ENCODE measurements at places on chromosomes 3 and 15.

DNA sequence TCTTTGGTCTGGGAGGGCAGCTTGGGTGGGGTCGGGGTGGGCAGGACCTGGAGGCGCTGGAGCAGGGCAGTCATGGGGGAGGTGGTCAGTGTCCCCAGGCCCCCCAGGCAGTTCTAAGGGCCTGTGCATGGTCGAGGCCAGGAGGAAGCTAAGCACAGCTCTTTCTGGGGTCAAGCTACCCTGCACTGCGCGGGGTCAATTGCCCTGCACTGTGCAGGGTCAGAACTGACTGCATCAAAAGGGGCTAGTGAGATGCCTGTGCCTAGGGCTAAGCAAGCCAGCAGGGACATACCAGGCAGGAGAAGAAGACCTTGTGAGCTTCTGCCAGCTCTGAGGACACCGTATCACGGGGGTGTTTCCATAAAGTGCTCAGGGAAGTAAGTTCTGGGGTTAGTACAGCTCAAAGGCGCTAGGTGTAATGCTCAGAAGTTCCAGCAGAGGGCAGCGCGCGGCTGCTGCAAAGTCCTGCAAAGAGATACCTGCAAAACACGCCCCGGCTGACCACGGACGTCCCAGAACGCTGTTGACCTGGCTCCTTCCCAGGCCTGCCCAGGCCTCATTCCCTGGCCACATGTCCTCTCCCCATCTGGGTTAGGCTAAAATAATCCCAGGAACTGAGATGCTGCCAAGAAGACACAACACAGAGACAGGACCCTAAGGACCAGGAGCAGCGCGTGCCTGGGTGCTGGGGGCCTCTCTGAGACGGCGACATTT is 18.8 kb upstream of the IQSEC1 start:
- DNase-seq: peak; percentile 61

DNA sequence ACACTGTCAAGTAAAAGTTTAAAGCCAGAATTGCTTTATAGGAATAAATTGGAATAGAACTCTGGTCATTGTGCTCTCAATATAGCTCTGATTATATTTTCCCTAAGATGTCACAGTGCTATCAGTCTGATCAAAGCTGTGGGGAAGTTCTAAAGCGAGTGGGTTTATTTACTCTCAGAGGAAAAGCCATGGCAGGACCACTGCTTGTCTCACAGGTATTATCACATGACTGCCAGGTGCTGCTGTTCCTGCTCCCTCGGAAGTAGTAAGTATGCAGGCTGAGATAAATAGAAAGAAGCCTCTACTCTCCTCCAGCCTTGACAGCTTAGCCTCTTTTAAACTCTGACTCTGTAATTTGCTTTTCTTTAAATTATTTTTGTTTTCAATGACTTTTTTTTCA is 49.1 kb upstream of the UTS2B start:
- DNase-seq: no peak

GRCh38 chr3:112925560-112925959 is 49.3 kb downstream of the CD200R1 start:
- DNase-seq: no peak

DNA sequence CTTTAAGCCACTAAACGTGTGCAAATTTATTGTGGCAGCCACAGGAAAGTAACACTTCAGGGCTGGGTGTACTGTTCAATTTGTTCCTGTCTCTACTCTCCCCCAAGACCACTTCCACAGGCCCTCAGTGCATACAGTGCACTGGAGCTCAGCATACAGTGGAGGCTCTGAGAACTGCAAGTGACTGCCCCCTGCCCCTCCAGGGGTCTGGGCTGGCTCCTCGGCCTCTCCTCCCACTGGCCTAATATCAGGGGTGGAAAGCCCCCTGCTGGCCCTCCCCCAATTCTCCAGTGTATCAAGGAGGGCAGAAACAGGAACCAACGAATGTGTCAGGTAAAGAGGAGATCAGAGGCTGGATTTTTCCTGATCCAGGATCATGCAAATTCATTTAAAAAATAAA is 19.9 kb upstream of the HEG1 start:
- no peak for DNase-seq

DNA sequence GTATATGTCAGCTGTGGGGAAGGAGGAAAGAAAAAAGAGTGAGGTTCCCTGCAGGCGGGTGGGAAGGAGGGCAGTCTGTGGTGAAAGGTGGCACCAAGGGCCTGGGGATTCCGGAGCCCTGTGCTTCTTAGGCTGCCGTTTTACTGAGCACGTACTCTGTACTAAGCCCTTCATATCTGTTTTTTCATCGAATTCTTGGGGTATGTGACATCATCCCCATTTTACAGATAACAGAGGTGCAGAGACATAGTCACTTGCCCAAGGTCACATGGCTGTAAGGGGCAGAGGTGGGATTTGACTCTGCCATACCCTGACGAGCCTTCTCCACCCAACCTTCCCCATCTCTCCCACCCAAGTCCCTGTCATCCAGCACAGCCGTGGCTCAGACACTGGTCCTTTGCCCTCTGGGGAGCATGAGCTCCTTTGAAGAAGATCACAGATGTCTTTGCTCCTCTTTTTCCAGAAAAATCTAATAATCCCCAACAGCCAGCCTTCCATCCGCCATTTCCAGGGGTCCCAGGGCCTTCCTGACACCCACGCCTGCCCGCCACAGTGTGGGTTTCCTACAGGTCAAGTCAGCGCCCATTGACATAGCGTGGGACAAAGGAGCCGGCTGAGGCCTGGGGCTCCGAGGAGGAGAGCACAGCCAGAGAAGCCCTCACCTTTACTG is 24.2 kb downstream of the CYP11A1 start:
- no peak for DNase-seq

DNA sequence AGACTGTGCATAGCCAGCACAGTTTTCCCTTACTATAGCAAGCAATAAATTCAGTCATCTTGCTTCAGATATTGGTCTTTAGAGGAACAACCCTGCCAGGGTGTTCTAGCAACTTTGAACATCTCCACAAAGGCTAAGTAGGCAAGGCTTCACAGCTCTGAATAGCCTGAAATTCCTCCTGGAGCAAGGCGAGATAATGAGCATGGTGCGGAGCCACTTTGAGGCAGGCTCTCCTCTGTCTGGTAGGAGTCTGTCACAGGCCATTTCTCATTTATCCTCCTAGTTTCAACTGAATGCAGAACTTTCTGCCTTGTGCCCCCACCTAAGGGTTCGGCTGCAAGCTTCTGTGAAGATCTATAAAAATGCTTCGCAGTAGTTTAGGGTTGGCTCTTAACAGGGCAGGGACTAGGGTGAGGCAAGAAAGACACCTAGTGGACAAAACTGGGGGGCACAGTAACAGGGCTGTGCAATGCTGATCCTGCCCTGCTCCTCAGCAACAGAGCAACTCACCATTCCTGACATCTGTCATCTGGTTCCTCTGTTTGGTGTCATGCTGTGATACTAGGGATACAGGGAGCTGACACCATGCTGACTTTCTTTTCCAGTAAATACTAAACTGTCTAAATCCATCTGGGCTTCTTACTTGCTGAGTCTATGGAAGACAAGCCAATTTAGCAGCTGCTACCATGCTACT is 16.6 kb upstream of the EHHADH start:
- no peak for DNase-seq

DNA sequence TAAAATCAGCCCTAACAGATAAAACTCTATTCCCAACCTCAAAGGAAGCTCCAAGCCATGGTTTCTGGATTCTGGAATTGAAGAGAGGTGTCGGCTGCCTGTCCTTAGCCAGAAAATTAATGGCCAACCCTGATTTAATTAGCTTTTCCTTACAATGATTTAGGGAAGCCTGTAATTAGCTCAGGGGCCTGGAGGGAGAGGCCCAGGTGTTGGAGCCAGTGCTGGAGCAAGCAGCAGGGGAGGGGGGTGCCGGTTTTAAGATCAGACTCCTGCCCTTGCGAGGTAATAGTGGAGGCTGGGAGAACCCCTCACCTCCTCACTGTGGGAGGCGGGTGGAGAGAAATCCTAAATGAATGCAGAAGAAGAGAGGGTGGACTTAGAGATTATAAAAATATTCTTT is 14.7 kb upstream of the ATP2B2 start:
- DNase-seq: no peak

GRCh38 chr3:49278548-49278947 is 1.5 kb upstream of the C3orf62 start:
- DNase-seq: no peak
